NB4 (cell line): ENCODE measurements at places on chromosomes 13 and 19.

GRCh38 chr19:5865772-5866171, 4.6 kb downstream of the FUT5 start:
- no peak for DNase-seq

- no peak for DNase-seq
These were observed 39.4 kb downstream of the TMED1 start for GRCh38 chr19:10796653-10797052.

DNA sequence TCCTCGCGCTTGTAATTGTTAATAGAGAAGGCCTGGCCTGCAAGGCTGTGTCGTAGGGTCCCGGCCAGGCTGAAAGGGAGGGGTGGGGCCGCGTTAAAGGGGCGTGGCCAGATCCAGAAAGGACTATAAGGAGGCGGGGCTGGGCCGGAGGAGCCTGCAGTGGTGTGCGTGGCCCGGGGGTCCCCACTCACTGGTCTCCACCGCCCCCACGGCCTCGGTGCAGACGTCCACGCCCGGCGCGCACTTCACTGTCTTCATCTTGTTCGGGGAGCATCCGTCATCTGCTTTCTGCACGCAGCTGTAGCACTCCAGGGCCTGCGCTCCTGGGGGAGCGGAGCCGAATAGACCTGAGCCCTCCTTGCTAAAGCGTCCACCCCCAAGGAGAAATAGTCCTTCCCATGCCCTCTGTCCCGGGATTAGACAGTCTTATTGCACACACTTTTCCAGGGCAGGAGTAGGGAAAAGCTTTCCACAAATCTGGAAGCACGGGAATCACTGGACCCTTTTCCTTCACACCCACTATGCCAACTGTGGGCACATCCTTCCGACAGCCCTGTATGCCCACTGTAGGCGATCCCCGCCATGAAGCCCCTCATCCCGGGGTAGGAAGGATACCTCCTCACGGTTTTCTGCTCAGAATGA, 1.2 kb downstream of the LYPD3 start:
- DNase-seq, result no peak

- no peak for DNase-seq
These were observed 473.5 kb downstream of the GPC6 start for GRCh38 chr13:93700115-93700514.

DNA sequence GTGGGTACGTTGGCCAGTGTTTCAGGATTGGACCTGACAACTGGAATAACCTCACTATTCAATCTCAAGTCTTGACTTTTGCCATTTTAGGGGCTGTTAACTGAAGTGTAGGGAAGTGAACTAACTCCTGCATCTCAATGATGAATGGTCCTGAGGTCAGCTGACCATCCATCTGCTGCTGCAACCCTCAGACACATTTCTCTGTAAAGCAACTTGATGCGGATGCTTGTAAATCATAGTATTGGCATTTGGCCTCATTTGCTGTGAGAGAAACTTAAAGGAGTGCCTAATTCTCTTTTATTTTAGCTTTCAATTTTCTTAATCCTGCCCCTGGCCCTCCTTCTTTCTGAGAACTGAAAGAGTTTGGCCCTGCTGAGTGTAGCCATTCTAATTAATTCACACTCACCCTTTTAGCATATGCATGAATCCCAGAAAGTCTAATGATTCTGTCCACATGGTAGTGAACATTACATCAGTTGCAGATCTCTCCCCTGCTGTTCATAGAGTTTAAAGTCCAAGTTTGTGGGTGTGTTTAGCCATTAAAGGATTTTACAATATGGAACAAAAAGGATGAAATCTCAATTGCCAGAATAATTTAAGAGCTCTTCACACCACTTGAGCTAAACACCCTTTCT, 1531.4 kb upstream of the SLC10A2 start:
- DNase-seq, result no peak

GRCh38 chr19:43675269-43675879, 5.4 kb upstream of the PLAUR start:
- DNase-seq, result no peak

GRCh38 chr19:51511353-51511752, 9.8 kb upstream of the SIGLEC12 start:
- DNase-seq, result peak; percentile 50

- DNase-seq, result no peak
These were observed 621 bp upstream of the TGDS start for GRCh38 chr13:94596575-94596971.

- no peak for DNase-seq
These were observed 391.9 kb downstream of the IRS2 start for GRCh38 chr13:109394311-109394988.

- DNase-seq, result no peak
These were observed 1.4 kb downstream of the LENG9 start for GRCh38 chr19:54462047-54462654.

DNA sequence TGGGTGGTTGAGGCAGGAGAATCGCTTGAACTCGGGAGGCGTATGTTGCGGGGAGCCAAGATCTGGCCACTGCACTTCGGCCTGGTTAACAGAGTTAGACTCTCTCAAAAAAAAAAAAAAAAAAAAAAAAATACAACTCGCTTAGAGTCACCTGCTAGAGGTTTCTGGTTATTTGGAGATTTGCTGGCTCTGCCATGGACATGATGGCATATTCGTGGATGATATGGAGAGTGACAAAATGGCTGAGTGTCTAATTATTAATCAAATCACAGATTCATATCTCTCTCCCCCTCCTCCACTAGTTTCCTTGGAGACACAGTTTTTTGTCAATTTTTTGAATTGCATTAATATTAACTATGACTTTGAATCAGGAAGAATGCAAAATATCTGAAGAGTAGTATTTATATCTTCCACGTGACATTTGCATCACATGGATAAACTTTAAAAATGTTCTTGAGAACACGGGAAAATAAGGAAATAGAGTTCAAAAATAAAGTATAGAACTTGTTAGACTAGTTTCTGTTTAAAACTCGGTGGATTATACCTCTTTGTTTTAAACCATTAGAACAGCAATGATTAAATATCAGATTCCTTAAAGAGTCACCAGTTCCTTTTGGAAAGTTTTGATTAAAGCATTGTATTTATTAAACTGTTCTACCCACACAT, 47.8 kb downstream of the KLF5 start:
- DNase-seq, result no peak

DNA sequence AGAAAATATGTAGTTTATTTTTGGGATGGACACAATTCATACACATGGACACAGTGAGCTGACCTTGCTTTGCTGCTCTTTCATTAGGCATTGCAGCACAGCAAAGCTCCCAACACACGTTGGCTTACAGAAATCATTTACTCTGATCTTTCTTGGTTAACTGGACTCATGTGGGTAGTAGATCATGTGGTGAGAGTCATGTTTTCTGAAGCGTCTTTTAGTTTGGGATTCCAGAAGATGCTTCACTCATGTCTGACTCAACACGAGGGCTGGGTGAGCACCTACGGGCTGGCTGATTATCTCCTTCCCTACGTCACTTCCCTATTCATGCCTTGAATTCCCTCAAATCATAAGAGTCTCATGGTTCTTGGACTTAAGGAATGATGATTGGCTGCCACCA, 12.1 kb upstream of the LGALS16 start:
- no peak for DNase-seq
